HepG2 (cell line): ENCODE measurements at places on chromosomes 1 and 21.

DNA sequence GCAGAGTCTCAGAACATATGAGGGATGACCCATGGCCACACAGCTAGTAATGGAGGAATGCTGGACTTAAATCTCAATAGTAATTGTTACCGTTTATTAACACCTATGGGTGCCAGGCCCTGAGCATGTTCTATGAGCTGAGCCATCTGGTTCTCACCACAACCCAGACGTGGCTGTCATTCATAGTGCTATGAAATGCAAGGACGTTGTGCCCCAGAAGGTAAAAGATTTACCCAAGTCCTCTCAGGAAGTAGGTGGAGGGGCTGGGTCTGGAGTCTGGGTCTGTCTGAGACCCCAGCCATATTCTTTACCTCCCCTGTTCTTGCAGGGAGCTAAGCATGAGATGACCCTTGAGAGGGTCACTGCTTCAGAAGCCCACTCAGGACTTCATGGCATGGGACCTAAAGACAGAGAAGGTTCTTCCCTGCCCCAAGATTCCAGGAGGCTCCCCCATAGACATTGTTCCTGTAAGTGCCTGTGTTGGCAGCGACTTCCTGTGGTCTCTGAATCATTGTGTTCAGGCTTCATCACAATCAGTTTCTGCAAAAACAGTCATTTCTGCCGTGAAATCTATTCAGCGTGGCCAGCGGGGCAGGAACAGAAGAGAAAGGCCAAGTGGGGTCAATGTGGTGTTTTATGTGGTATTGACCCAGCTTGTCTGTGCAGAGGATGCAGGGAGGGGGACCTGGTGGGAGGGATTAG, 475.4 kb downstream of the PTPRU start:
- DNase-seq, result no peak

DNA sequence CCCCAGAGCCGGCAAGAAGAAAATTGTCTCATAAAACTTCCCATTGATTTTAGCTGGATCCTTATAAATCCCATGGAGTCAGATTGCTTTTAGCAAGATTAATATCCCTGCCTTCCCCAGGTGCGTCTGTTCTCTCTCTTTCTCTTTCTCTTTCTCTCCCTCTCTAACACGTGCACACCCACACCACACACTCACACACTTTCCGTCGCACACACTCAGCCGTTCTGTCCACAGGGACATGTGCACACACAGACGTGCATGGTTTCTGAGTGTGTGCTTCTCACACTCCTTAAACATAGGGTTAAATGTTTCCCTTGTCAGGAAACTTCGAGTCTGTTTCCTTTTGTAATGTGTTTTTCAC, 98.7 kb upstream of the NFIA start:
- DNase-seq, result no peak

DNA sequence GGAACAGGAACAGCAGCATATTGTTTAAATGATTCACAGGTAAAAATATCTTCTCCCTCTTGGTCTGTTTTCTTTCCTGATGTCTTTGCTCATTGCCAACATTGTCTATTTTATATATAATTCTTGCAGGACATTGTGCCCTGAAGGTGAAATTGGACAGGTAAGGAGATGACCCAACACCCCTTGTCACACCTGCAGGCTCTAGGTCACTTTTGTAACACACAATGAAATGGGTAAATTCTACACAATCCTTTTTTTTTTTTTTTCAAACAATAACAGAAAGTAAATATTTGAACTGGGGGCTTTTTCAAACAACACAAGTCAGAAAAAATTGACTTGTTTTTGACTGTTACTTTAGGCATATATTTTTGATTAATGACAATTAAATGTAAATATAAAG, 62.9 kb upstream of the ERG start:
- DNase-seq, result no peak

- no peak for DNase-seq
Observed at GRCh38 chr1:108845446-108845845, 11.4 kb downstream of the AKNAD1 start.

GRCh38 chr21:44910229-44911067, 10.3 kb downstream of the ITGB2 start:
- peak; percentile 65 for DNase-seq

DNA sequence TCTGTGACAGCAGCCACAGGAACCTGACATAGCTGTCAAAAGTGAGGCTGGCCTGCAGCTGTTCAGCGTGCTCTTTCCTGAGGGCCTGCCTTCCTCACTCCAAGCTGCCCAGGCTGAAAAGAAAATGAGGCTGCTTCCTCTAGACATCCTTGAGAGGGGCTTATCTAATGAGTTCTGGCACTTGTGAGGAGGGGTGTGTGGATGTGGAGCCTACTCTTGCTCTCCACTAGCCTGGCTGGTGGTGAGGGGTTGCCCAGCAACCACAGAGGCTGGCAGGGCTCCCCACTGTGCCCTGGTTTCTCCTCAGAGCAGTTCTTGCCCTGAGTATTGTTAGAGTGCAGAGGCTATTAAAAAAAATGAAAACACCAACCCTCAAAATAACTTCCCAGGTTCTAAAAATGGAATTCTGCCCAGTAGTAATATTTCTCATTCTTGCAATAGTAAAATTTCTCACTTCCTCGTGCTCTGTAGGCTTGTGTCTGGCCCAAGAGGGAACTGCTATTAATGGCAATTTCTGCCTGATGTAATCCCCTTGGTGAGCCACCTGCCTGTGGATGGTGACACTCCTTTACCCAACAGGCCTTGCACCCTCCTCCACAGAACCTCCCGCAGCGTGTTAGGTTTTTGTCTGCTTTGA, 52.6 kb upstream of the EPS8L3 start:
- DNase-seq, result no peak
